ENCODE measurements at places on chromosomes 3 and 15.

GRCh38 chr15:61831505-61831921, 228.7 kb downstream of the VPS13C start:
- DNase-seq = peak; percentile 27

DNA sequence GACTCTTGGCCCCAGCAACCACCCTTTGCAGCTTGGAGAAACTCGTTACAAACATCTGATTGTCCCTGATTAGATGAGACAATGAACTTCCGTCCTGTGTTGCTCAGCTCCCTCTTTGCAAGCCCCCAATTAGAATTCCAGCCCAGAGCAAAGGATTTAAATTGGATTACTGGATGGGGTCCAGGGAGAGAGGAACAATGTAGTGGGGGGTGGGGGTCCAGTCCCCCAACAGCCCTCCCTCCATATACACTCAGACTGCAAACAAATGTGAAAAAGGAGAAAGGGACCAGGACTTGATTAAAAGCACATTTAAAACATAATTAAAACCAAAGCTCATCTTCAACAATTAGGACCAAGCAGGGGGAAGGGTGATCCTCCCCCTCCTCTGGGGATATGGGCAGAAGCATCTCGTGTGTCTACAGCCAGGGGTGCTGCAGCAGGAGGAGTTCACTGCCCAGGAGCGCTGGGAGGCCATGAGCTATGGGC, 71.7 kb upstream of the TMEM115 start:
- no peak for DNase-seq

GRCh38 chr3:160546727-160547126, 18.6 kb downstream of the KPNA4 start:
- DNase-seq = no peak

- no peak for DNase-seq
Measured at GRCh38 chr15:46354443-46354842, 719.6 kb downstream of the SQOR start.

DNA sequence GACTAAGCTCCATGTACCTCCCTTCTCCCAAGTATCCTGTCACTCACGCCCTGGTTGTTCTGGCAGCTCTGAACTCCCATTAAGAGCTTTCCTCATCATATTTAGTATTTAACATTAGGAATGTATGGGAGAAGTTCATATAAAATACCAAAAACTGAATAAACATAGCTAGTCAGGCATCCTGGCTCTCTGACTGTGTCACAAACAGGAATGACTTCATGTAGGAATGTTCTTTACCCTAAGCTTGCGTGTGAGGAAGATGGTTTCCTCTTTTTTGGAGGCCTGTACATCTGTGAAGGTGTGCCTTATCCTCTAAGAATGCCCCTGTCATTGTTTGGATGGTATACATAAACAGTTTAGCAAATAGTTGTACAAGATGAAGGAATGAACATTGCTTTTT, 38.6 kb downstream of the SEMA6D start:
- no peak for DNase-seq

- DNase-seq = no peak
Measured at GRCh38 chr3:114144909-114145688, 33.8 kb downstream of the DRD3 start.

- peak; percentile 29 for DNase-seq
Measured at GRCh38 chr3:153628591-153628990, 466.6 kb downstream of the RAP2B start.

- DNase-seq = no peak
Measured at GRCh38 chr3:24017305-24017704, 72.2 kb downstream of the NR1D2 start.

DNA sequence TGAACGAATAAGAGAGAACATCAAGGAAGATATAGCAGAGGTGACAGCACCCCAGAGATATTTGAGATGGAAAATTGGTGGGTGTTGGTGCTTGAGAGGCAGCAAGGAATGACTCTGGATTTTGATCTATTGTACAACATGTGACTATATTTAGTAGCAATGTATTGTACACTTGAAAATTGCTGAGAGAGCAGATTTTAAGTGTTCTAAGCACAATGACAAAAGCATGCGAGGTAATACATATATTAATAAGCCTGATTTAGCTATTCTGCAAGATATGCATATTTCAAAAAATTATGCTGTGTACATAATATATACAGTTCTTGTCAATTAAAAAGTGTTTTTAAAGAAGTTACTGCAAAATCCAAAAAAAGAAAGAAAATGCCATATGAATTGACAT, 194.3 kb downstream of the SLC9A9 start:
- DNase-seq = no peak

DNA sequence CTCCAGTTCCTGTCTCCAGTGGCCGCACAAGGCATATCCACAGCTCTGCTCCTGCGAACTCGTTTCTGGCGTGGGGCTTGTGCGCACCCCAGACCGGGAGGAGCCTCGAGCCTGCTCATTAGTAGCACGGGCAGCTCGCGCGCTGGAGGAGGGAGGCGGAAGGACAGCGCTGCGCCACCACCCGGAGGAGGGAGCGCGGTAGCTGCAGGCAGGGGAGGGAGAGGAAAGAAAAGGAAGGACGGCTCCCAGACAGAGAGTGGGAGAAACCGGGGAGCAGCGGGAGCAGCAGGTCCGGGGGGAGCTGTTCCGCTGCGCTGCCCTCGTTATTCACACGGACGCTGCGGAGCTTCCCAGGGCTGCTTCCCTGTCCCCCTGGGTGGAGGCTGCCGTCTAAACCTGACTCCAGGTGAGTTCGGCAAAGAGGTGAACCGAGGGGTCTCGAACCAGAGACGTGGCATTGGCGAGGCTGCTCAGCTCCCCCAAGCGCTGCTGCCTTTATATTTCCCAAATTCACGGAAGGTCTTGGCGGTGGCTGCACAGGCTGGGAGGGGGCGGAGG, 121.3 kb upstream of the ZNF717 start:
- DNase-seq = peak; percentile 1

DNA sequence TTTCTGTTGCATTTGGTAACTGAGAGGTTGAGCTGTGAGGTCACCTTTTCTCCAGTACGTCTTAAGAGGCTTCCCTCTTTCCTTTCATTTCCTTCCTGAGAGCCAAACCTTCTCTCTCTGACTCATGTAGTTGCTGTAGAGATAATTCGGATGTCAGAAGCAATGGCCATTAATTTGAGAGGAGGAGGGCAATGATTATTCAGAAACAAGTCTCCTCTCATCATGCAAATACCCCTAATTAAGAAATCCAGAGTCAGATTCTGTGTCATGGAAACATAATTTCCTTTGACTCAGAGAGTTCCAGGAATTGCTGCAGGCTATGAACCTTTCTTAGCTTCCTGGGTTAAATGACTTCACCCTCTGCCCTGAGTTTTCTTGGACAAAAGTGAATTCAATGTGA, 59.0 kb upstream of the GSK3B start:
- DNase-seq = no peak

- no peak for DNase-seq
Measured at GRCh38 chr15:99055555-99056134, 48.1 kb upstream of the PGPEP1L start.

GRCh38 chr15:82969353-82969752, 16.7 kb upstream of the RAMAC start:
- no peak for DNase-seq

GRCh38 chr15:78004919-78005634, 72.4 kb downstream of the TBC1D2B start:
- DNase-seq = no peak

DNA sequence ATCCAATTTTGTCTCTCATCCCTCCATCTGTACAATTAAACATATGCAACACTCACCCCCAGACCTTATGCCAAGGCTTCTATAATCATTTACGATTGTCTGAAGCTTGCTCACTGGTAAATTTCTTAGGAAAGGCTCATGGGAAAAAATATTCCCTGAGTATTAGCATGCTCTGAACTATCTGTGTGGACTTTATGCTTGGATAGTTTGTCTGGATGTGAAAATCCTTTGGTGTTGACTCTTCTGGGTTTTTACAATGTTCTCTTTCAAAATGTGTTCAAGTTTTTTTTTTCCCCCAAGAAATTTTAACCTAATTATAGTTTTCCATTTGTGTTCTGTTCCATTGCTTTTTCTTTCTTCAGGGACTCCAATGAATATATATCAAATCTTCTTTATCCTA, 19.9 kb upstream of the TTBK2 start:
- DNase-seq = no peak

GRCh38 chr15:38271895-38272294, 19.3 kb downstream of the SPRED1 start:
- no peak for DNase-seq

- no peak for DNase-seq
Measured at GRCh38 chr3:124206225-124207055, 214.5 kb upstream of the ROPN1 start.

- DNase-seq = no peak
Measured at GRCh38 chr15:81888748-81889484, 156.9 kb downstream of the MEX3B start.

- no peak for DNase-seq
Measured at GRCh38 chr15:36589971-36590370, 10.5 kb downstream of the CDIN1 start.

DNA sequence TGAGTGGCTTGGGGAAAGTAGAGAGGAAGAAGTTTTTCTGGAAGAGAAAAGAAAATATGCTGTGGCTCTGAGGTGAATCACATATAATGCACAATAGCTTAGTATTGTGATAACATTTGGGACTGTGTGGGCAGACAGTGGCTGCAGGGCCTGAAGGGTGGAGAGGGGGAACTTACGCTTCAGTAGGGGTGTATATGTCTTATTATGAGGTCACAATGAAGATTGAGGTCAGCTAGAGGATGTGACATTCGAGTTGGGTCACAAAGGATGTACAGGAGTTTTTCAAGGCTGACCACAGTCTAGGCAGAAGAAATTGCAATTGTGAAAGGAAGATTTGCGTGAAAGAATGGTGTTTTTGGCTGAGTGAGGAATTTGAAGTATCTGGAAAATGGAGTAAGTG, 414.8 kb downstream of the LPP start:
- no peak for DNase-seq

GRCh38 chr3:45554006-45554666, 40.4 kb upstream of the LIMD1 start:
- DNase-seq = peak; percentile 49

DNA sequence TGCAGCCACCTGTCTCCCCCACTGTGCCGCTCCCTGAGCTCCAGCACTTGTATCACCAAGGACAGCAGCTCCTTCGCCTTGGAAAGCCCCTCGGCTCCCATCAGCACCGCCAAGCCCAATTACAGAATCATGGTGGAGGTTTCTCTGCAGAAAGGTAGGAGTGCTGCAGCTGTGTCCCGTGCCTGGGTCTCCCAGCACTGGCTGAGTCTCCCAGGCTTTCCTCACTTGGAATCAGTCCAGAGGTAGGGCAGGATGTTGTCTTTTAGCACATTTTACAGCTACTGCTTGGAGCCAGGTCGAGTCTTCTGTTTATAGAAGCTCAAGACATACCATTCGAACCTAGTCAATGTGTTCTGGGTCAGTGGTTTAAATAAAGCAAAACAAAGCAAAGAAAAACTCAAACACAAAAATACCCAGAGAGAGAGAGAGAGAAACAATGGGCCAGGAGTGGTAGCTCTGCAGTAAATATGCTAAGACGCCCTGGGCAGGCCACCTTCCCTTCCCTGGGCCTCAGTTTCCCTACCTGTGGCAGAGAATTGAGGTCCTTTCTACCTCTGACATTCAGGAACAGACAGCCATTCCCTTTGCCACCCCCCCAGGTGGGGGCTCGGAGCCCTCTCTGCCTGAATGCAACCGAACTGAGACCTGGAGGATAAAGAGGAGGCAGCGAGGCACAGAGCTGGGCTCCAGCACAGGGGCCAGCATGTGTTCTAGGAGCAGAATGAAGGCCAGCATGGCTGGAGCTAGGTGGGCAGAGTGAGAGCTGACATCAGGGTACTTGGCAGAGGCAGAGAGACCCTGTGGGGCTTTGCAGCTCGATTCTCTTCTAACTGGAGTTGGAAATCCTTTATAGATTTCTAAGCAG, 44.1 kb downstream of the STARD5 start:
- no peak for DNase-seq

GRCh38 chr3:13141991-13142412, 68.8 kb upstream of the IQSEC1 start:
- DNase-seq = peak; percentile 81

GRCh38 chr3:58022490-58022889, 14.3 kb downstream of the FLNB start:
- no peak for DNase-seq

All from hematopoietic multipotent progenitor cell treated with erythropoietin and hydrocortisone succinate and interleukin-3 and kit ligand, for 6 days (in vitro differentiated cells).